Activated CD8-positive, alpha-beta T cell treated with anti-CD3 and anti-CD28 coated beads for 36 hours (primary cell): ENCODE measurements at places on chromosomes 7 and 10. TPM values are rescaled to one million over a fixed set of nuclear protein-coding genes. Genes with fewer than 3 reads are reported as not detected.

DNA sequence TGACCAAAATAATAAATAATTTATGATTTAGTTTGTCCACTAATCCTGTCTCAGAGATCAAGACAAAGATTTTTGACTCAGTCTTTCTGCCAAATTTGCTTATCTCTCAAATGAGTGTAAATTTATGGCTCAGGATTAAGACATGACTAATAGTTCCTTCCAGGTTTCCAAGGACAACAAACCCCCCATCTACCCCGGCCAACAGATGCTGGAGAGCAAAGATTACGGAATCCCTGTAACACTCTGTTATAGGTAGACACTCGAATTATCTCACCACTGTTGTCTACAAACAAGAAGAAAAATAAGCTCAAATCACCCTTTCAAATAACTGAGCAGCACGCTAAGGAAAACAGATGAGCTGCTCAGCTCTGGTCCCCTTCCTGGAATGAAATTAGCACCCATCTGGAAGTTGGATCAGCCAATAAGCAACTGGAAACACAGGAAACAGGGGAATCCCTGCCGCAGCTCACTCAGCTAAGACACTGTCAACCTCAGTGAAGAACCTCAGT, 56.8 kb upstream of the SVIL start:
- no peak for DNase-seq

DNA sequence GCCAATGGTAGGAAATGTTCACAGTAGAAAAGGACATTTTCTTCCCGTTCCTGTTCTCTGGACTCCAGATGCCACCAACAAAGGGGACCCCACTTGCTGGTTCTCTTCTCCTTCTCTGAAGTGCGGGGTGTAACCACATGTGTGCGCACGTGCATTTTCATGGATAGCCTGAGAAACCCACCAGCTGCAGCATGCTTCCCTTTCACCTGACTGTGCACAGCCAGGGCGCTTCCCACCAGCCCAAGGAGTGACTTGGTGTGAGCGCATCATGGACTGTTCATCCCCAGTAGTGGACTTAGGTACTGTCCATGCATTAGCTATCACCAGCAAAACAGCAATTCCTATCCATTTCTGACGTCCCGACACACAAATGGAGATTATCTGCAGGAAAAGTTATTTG, 29.6 kb upstream of the DPYSL4 start:
- no peak for DNase-seq

DNA sequence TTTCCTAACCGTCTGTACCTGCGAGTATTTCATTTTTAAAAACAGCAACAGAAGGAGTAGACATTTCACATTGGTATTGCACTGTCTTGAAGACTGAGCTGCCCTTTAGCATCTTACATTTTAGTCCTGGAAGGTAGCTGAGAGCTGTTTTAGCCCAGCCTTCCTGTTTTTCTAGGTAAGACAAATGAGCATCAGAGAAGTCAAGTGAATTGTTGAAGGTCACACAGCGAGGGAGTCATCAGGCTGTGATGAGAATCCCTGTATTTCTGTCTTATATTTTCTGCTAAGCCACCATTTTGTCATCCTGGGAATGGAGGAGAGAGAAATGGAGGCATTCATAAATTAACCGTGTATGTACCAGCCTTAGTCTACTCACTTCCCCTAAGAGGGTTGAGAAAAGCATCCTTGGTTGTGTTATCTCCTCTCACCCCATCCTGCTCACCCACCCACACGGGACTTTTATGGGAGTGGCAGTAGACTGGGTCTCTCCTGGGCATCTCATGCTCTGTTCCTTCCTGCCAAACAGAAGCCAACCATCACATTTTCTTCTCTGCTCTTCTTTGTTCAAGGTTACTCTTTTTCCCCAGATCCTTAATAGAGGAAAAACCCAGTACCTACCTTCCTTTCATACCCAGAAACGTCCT, 8.5 kb downstream of the RBM20 start:
- no peak for DNase-seq

GRCh38 chr7:146700015-146700560, 583.5 kb downstream of the CNTNAP2 start:
- DNase-seq = no peak

- no peak for DNase-seq
Measured at GRCh38 chr10:26381986-26382385, 56.2 kb upstream of the APBB1IP start.

DNA sequence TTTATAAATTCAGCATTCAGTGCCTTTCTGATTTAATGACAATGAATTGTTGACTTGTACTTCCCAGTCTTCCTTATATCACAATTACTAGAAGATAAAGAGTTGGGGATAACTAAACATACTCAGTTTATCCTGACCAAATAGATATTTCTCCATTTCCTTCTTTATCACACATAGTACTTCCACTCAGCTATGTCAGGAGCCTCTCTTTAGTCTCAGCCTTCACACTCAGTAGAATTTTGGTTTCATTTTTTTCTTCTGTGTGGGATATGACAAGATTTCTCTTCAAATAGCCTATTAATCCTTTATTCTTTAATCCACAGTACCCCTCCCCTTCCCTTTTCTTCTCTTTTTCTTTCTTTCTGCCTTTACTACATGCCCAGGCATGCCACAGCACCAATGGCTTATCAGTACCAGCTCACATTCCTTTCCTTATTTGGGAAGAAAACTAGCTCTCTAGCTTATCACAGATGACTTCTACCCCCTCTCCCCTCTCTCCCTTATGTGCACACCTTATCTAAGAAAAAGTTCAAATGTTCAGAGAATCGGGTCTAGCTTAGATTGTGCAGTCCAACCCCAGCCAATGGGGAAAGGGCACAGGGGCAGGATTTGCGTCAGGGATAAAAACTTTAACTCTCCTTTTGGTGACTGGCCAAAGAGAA, 109.0 kb downstream of the PHF14 start:
- DNase-seq = no peak

The VDAC2 gene
- 253 TPM for total RNA-seq

The HERC4 gene
- 59.3 TPM for total RNA-seq

The PTF1A gene
- not detected for total RNA-seq

The PANK1 gene
- total RNA-seq = 3.9 TPM
